ENCODE measurements at places on chromosomes 16 and 17. TPM values are rescaled to one million over a fixed set of nuclear protein-coding genes. Genes with fewer than 3 reads are reported as not detected.

DNA sequence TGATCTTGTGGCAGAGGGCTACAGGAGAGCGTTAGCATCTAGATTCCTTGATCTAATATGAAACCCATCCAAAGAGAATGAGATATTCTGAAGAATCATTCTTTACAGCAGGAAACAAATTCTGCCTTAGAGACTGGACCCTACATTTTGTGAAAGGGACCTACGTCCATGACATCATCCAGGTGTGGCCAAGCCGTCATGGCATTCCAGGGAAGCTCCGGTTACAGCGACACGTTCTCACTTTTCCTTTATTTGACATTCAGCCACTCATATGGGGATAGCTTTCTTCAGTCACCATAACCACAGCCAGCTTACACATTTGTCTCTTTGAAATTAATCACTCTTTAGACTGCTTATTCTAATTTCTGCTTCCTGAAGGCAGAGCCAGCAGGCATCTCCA is 408.1 kb downstream of the XYLT1 start:
- no peak overlapping the region for H3K4me3 ChIP-seq
- no peak overlapping the region for H3K27ac ChIP-seq
- no peak for DNase-seq
- H3K36me3 ChIP-seq, result no peaks in the 10 kb centered on the region
- H3K27me3 ChIP-seq, result no peaks in the 10 kb centered on the region

NTHL1 gene
- total RNA-seq, result 22.8 TPM

- H3K36me3 ChIP-seq, result no peaks in the 10 kb centered on the region
- H3K27me3 ChIP-seq, result peaks cover 32% of the 10 kb centered on the region
- H3K27ac ChIP-seq, result no peak overlapping the region
- no peak overlapping the region for H3K4me3 ChIP-seq
Observed at GRCh38 chr17:36849871-36850348, 87.4 kb upstream of the LHX1 start.

SLC6A4 gene
- 4.0 TPM for total RNA-seq

GRCh38 chr17:49841548-49841947 is 6.3 kb downstream of the TAC4 start:
- H3K27ac ChIP-seq, result no peak overlapping the region
- H3K27me3 ChIP-seq, result no peaks in the 10 kb centered on the region
- H3K4me3 ChIP-seq, result no peak overlapping the region
- H3K36me3 ChIP-seq, result peaks cover 9% of the 10 kb centered on the region
- no peaks in the 10 kb centered on the region for H3K4me1 ChIP-seq
- no peak for DNase-seq

DNA sequence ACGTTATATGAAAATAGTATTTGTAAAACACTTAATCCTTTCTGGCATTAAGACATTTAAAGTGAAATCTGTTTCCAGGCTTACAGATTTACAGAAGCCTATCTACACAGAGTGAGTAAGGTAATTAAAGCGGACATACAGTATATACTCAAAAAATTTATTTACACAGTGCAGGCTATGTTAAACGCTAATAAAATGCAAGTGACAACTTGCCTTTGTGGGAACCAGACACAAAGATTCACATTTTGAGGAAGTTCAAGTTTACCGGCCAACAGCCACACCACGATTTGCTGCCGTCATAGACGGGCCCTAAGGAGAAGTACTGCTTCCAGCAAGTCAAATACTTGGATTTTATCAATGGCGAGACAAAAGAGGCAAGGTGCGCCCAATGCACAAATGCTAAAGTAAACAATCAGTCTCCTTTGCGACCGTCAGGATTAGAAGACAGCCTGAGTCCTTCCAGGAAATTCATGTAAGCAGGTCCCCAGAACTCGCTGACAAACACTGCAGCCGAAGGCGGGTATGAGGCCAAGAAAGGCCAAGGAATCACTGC is 801 bp downstream of the VPS35 start:
- peak overlapping the region; percentile 74 for H3K4me3 ChIP-seq

TEDC2 gene
- total RNA-seq, result 1.8 TPM

GRCh38 chr16:65634291-65634690 is 512.4 kb upstream of the CDH11 start:
- H3K36me3 ChIP-seq, result no peaks in the 10 kb centered on the region
- DNase-seq, result no peak
- no peak overlapping the region for H3K27ac ChIP-seq
- H3K4me1 ChIP-seq, result no peaks in the 10 kb centered on the region
- no peaks in the 10 kb centered on the region for H3K27me3 ChIP-seq
- H3K4me3 ChIP-seq, result no peak overlapping the region

- no peak overlapping the region for H3K27ac ChIP-seq
- no peak for DNase-seq
- no peak overlapping the region for H3K4me3 ChIP-seq
- no peaks in the 10 kb centered on the region for H3K27me3 ChIP-seq
Observed at GRCh38 chr16:63816276-63816675, 1305.6 kb downstream of the CDH11 start.

DNA sequence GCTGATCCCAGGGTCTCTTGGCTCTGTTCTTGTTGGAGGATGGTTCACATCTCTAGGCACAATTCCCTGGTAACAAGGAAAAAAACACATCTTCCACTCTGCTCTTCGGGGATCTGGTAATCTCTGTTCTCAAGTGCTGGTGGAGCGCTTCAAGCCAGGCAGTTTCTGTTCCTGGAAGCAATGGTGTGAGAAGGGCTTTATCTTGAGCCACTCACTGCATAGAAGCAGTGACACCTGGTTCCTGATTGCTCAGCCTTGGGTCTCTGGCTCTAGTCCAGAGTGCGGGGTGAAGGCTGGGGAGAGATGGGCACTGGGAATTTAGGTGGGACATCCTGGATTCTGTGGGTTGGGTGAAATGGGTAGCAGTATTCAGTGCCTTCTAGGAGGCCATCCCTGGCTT is 14.1 kb downstream of the AKAP1 start:
- H3K4me3 ChIP-seq, result no peak overlapping the region
- no peaks in the 10 kb centered on the region for H3K27me3 ChIP-seq
- H3K4me1 ChIP-seq, result peaks cover 5% of the 10 kb centered on the region
- DNase-seq, result no peak
- H3K36me3 ChIP-seq, result no peaks in the 10 kb centered on the region
- no peak overlapping the region for H3K27ac ChIP-seq

IL34 gene
- total RNA-seq, result 55.5 TPM

- no peak for DNase-seq
- no peaks in the 10 kb centered on the region for H3K36me3 ChIP-seq
- H3K4me1 ChIP-seq, result no peaks in the 10 kb centered on the region
- no peak overlapping the region for H3K4me3 ChIP-seq
- no peak overlapping the region for H3K27ac ChIP-seq
Observed at GRCh38 chr16:7381671-7382070, 49.0 kb downstream of the RBFOX1 start.

DNA sequence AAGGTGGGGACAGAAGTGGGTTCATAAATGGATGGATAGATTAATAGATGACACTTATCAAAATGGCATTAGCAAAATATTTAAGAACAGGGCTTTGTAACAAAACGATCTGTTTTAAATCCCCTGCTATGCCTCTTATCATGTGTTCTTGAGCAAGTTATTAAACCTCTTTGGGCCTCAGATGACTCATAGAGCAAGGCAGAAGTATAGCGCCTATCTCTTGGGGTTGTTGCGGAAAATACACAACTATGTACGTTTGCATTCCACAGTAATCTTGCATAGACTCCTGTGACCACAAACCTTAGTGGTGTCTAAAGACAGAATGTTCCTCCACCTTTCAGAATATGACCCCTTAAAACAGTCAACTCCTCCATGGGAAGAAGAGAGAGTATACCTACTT is 116.8 kb downstream of the CDYL2 start:
- H3K4me3 ChIP-seq, result no peak overlapping the region
- no peaks in the 10 kb centered on the region for H3K36me3 ChIP-seq
- no peak overlapping the region for H3K27ac ChIP-seq
- no peaks in the 10 kb centered on the region for H3K27me3 ChIP-seq
- DNase-seq, result no peak

GAS2L2 gene
- total RNA-seq, result 1.1 TPM

OR4D1 gene
- total RNA-seq, result not detected

MMP15 gene
- total RNA-seq, result 25.8 TPM

MPRIP gene
- 291 TPM for total RNA-seq

DNA sequence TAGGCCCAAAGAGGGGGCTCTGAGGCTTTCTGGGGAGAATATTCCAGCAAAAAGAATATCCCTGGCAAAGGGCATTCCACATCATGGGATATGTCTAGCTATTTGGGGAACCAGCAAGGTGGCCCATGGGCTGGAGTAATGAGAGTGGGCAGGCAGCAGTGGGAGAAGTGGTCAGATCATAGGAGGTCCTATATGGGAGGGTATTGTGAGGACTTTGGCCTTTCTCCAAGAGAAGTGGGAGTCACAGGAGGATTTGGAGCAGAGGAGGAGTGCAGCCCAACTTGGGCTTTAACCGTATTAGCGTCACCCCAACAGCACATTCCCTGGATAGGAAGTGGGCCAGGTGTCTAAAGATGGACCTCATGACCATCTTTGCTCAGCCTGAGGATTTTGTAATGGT is 151.4 kb downstream of the ENGASE start:
- no peaks in the 10 kb centered on the region for H3K36me3 ChIP-seq
- H3K4me1 ChIP-seq, result no peaks in the 10 kb centered on the region
- DNase-seq, result no peak
- H3K27ac ChIP-seq, result no peak overlapping the region

- H3K27ac ChIP-seq, result no peak overlapping the region
Observed at GRCh38 chr17:4154201-4154600, 11.2 kb downstream of the CYB5D2 start.

GRCh38 chr17:41813152-41813680 is 412 bp downstream of the FKBP10 start:
- no peaks in the 10 kb centered on the region for H3K27me3 ChIP-seq
- peaks cover 26% of the 10 kb centered on the region for H3K4me1 ChIP-seq
- H3K4me3 ChIP-seq, result peak overlapping the region; percentile 86
- H3K27ac ChIP-seq, result peak overlapping the region; percentile 71
- no peak for DNase-seq
- H3K36me3 ChIP-seq, result peaks cover 11% of the 10 kb centered on the region

DNA sequence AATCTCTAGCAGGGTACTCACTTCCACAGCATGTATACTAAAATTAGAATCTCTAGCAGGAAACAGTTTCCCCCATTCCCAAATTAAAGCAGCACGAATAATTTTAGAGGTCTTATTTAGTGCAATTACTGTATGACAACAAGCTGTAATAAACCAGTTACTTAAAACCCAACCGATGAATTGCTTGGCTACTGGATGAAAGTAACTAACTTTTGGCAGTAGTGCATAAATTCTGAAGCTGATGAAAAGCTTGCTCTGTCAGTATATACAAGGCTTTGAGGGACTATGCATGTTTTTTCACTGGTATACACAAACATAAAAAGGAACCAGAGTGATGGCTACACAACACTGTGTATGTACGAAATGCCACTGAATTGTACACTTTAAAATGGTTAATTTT is 89.4 kb downstream of the CFDP1 start:
- H3K4me1 ChIP-seq, result no peaks in the 10 kb centered on the region
- no peak overlapping the region for H3K27ac ChIP-seq
- DNase-seq, result no peak
- no peaks in the 10 kb centered on the region for H3K36me3 ChIP-seq
- no peaks in the 10 kb centered on the region for H3K27me3 ChIP-seq

GRCh38 chr16:28899882-28900590 is 21.7 kb downstream of the ATP2A1 start:
- H3K27ac ChIP-seq, result no peak overlapping the region
- no peak overlapping the region for H3K4me3 ChIP-seq
- no peak for DNase-seq
- peaks cover 29% of the 10 kb centered on the region for H3K36me3 ChIP-seq

DNA sequence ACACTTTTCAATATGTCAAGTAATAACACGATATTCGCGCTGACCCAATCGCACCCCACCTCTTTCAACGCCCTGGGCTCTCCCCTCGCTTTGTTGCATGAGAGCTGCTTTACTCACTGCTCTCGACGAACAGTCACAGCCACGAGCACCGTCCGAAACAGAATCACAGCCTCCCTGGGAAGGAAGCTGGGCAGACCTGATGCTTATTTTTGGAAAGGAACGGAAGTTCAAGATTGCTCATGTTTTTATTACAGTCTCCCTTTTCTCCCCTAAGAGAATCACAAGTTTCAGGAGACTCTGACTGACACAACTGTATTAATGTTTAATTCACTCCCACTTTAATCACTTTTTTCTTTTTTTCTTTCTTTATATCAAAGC is 67.8 kb downstream of the ANKRD11 start:
- H3K27me3 ChIP-seq, result no peaks in the 10 kb centered on the region
- peaks cover 3% of the 10 kb centered on the region for H3K36me3 ChIP-seq
- H3K27ac ChIP-seq, result no peak overlapping the region
- DNase-seq, result no peak
- no peaks in the 10 kb centered on the region for H3K4me1 ChIP-seq

SGSM2 gene
- 93.3 TPM for total RNA-seq

AMZ2 gene
- total RNA-seq, result 38.2 TPM

- H3K4me3 ChIP-seq, result peak overlapping the region; percentile 71
- no peaks in the 10 kb centered on the region for H3K27me3 ChIP-seq
- H3K4me1 ChIP-seq, result no peaks in the 10 kb centered on the region
Observed at GRCh38 chr17:63772801-63773271, 561 bp downstream of the CCDC47 start.

- no peak for DNase-seq
- H3K4me1 ChIP-seq, result no peaks in the 10 kb centered on the region
- H3K4me3 ChIP-seq, result no peak overlapping the region
- H3K27ac ChIP-seq, result no peak overlapping the region
Observed at GRCh38 chr17:79517827-79518584, 92.8 kb downstream of the RBFOX3 start.

GRCh38 chr16:1940273-1941161 is 2.5 kb downstream of the MSRB1 start:
- no peak overlapping the region for H3K27ac ChIP-seq
- no peaks in the 10 kb centered on the region for H3K36me3 ChIP-seq
- no peak overlapping the region for H3K4me3 ChIP-seq
- peaks cover 20% of the 10 kb centered on the region for H3K4me1 ChIP-seq
- no peaks in the 10 kb centered on the region for H3K27me3 ChIP-seq

IRF8 gene
- 20.5 TPM for total RNA-seq

- H3K4me1 ChIP-seq, result peaks cover 8% of the 10 kb centered on the region
- H3K36me3 ChIP-seq, result no peaks in the 10 kb centered on the region
- DNase-seq, result no peak
Observed at GRCh38 chr17:60311936-60312335, 80.0 kb downstream of the USP32 start.

ULK2 gene
- 31.6 TPM for total RNA-seq

DNA sequence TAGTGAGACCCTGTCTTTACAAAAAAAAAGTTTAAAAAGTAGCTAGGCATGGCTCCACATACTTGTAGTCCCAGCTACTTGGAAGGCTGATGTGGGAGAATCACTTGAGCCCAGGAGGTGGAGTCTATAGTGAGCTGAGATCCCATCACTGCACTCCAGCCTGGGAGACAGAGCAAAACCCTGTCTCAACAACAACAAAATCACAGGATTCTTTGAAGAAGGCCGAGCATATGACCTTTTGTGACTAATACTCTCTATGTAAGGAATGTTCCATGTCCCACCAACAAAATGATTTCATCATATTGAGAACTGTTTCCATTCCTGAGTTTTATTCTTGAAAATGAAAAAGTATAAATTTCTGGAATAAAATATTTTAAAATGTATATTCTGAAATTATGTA is 58.9 kb upstream of the EFCAB3 start:
- no peaks in the 10 kb centered on the region for H3K27me3 ChIP-seq
- H3K4me1 ChIP-seq, result no peaks in the 10 kb centered on the region
- no peak overlapping the region for H3K27ac ChIP-seq
- H3K36me3 ChIP-seq, result no peaks in the 10 kb centered on the region
- H3K4me3 ChIP-seq, result no peak overlapping the region

Measured in tibial nerve (tissue), 4 donors.